Activated naive CD4-positive, alpha-beta T cell (primary cell): ENCODE measurements at places on chromosomes 6 and 20.
A peak's percentile ranks its signal among the peaks of the same experiment; 100 is the strongest.

GRCh38 chr6:157034436-157035230, 257.5 kb downstream of the ARID1B start:
- DNase-seq = no peak

GRCh38 chr6:33955566-33955965, 151.8 kb upstream of the MLN start:
- DNase-seq = no peak

DNA sequence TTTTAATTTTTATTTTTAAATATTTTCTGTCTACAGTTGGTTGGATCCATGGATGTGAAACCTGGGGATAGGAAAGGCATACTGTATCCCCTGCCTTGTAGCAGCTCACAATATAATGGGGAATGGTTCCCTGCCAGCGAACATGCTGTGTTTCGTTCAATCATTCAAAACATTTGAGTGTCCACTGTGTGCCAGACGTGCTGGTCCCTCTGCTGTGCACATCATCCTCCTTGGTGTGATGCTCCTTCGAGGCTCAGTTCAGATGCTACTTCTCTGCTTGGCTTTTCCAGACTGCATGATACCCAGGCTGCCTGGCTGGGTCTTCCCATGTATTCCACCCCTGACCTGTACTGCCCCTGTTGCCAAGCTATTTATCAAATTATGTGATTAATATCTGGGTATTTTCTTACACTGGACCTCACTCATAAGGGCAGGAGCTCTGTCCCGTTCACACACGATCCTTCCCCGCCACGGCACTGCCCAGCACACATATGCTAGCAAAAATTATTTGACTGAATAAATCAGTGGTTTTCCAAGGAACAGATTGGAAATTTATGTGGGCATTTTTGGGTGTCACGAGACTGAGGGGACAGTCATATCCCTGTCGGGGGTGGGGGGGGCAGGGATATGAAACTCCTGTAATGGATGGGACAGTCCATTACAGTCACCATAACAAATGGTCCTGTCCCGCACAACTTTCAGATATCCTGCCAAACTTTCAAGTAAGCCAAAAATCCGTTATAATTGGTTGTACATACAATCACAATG, 4.9 kb downstream of the SDCBP2 start:
- DNase-seq = no peak

GRCh38 chr6:134389129-134389528, 71.2 kb upstream of the SGK1 start:
- no peak for DNase-seq

GRCh38 chr6:11467364-11467763, 70.2 kb upstream of the TMEM170B start:
- no peak for DNase-seq

GRCh38 chr20:53365076-53365475, 228.6 kb downstream of the ZNF217 start:
- no peak for DNase-seq

DNA sequence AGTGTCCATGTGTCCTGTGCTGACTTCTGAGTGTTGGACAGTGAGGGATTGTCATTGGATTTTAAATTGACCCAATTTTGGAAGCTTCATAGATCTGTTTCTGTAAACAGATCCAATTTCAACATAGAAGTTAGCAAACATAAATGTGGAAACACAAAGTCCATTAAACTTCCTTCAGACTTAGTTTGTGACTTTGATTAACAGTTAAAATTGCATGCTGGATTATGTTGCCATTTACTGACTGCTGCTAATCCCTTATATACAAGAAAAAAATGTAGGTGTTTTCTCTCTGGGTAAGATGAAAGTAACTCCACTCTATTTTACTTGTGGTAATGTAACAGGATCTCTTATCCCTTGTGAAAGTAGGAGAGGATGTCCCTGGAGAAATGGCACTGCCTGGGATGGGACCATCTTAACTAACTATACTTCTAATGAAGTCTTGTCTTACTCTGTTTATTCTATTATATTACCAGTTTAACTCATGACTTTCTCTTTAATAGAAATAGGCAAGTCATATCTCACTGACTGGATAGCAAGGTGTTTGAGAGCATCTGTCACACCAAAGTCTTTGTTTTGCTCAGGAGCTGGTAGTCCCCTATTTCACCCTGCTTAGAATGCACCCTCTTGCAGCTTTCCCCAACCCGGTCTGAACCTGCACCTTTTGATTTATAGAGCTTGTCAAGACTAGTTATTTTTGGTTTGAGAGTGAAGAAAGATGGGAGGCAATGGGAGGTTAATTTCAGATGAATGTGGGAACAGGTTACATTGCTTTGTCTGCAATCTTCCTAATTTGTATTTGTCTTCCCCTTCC, 7.2 kb downstream of the TPX2 start:
- DNase-seq = no peak

GRCh38 chr20:33377366-33377765, 24.0 kb downstream of the CDK5RAP1 start:
- no peak for DNase-seq

- DNase-seq = no peak
These were observed 95.7 kb downstream of the HS3ST5 start for GRCh38 chr6:114247101-114247500.

GRCh38 chr6:51266604-51267003, 447.9 kb downstream of the TFAP2B start:
- DNase-seq = no peak

- DNase-seq = no peak
These were observed 10.5 kb downstream of the OTOR start for GRCh38 chr20:16758454-16759180.

GRCh38 chr6:28960846-28961500, 37.2 kb upstream of the TRIM27 start:
- no peak for DNase-seq

- DNase-seq = no peak
These were observed 316.1 kb upstream of the PRDM1 start for GRCh38 chr6:105769987-105770386.

DNA sequence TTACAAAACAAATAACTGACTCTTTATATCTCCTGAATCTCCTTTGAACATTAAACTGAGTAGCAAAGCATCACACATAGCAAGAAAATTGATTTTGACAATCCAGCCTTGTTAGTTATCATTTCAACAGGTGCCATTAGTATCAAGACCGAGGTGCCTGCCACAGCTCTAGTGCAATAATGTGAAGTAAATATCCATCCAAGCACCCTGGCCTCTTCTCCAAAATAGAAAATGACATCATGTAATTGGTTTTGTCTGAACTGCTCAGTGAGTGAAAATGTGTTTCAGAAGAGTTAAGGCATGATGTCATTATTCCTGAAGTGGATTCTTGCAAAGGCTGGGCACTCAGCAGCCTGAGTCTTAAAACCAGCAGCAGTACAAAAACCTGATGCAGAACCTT, 341.4 kb downstream of the PLCB1 start:
- DNase-seq = no peak

- DNase-seq = no peak
These were observed 172.0 kb downstream of the VEGFA start for GRCh38 chr6:43942011-43942442.

- DNase-seq = no peak
These were observed 26.9 kb downstream of the TFAP2B start for GRCh38 chr6:50845499-50846143.

GRCh38 chr6:159321267-159321666, 152.1 kb downstream of the FNDC1 start:
- no peak for DNase-seq

GRCh38 chr6:116381000-116381399, 10.3 kb downstream of the DSE start:
- no peak for DNase-seq

GRCh38 chr6:112383191-112383590, 36.1 kb downstream of the RFPL4B start:
- no peak for DNase-seq

DNA sequence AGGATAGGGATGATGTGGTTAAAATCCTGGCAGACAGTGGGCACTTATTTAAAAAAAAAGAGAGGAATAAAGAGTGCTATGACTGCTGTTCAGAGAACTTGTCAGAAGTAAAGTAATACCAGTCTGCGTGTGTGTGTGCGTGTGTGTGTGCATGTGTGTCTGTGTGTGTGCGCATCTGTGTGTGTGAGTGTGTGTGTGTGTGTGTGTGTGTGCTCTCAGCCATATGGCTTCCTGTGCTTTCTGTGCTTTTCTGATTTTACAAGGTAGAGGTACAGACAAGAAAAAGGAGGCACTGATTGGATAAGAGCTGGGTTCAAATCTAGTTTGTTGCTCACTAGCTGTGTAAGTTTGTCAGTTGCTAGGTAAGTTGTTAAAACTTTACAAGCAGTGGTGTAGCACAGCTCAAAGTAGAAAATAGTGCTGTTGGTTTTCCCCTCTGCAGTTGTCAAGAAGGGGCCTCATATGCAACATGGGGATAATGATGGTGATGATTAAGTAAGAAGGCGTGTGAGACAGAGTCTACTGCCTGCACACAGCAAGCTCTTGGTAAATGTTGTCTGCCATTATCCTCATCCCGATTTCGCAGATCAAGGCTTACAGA, 155.3 kb upstream of the ZNF217 start:
- no peak for DNase-seq

DNA sequence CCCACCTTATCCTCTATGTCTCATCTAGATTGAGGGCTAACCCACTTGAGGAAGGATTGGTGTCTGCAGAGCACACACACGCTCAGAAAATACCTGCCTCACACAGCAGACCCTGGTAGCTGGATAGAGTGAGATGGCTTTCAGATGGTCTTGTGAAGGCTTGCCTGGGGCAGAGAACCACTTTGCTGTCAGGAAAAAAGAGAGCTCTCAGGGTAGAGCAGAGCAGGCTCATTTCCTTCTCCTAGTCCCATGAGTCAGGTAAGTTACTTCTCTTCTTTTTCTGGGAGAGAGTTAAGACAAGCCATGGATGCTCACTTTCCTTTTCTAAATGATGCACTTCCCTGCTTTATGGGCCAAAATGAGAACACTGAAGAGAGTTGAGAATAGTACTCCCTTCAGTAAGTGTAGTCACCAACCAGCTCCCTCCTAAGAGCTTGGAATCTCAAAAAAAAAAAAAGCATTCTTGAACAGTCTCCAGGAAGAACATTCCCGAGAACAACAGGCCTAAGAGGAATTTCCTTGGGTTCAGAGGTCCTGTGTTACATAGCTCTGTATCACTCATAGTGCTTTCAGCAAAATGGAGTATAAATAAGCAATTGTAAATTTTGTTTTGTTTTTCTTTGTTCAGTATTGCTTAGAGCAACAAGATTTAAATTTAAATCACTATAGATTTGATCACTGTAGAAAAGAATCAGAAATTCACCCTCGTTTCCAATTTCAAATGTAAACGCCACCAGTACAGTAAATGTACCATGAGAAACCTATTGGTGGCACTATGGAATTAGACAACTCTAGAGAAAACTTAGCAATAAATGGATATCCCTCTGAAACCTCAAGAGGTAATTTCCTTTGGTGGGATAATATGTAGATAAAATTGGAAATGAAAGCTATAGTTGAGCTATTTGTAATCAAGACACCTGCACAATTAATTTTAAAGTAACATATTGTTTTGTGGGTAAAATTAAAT, 530.3 kb downstream of the RFPL4B start:
- DNase-seq = no peak

- no peak for DNase-seq
These were observed 198.9 kb downstream of the TSHZ2 start for GRCh38 chr20:53171065-53171464.

- DNase-seq = no peak
These were observed 130.2 kb upstream of the SSTR4 start for GRCh38 chr20:22904905-22905304.

DNA sequence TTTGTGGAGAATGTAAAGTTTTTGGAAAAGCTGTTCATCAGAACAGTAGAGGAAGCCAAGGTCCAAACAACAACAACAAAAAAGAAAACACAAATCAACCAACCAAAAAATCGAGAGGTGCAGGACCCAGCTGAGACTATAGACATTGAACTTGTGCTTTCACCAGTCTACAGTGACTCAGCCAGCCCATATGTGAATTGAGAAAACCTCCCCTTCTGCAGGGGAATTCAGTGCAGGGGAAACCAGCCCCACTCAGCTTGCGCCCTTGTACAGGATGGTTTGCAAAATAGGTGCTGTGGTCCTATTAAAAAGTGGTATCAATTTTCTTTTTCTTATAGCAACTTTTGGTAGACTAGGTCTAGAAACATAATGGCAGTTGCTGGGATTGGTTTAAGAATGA, 21.3 kb downstream of the MLIP start:
- DNase-seq = no peak

DNA sequence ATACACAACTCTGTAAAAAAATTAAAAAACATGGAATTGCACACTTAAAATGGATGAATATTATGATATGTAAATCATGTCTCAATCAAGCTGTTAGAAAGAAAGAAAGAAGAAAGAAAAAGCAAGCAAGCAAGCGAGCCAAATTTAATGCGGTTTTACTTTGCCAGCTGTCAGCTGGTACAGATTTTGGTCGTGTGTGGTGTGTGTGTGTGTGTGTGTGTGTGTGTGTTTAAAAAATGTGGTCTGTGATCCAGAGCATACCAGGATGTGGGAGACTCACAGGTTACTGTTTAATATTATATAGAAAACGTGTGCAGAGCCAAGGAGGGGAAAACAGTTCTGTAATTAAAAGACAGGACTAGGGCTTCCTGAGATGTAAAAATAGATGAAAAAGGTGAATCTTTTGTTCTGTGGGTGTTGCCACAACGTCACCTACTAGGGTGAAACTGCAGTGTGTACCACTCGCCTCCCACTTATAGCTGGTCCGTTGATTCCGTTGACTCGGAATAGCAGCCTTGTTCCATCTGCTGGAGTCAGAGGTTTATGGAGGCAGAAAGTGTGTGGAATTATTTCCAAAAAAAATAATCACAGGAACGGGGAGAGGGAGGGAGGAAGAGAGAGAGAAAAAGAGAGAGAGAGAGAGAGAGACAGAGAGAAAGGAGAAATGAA, 197.7 kb downstream of the BCAS1 start:
- DNase-seq = peak; percentile 16

DNA sequence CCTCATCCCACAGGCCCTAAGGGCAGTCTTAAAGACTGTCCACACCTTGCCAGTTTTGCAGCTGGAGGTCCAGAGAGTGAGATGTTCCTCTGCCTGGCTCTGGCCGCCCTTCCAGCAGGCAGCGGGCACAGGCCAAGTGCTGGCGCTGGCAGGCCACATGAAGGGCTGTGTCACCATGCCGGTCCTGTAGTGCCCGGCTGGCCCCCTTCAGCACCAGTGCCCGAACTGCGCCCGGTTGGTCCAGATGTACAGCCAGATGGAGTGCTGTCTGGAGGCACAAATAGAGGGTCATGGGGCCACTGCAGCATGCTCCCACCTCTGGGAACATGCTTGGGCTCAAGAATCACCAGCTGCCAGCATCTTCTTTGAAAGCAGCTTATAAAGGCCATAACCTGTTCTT, 3.8 kb downstream of the NFKBIE start:
- DNase-seq = no peak
